ENCODE measurements at places on chromosomes 11 and 22.

GRCh38 chr11:14390669-14391068 is 31.7 kb upstream of the RRAS2 start:
- DNase-seq, result no peak

DNA sequence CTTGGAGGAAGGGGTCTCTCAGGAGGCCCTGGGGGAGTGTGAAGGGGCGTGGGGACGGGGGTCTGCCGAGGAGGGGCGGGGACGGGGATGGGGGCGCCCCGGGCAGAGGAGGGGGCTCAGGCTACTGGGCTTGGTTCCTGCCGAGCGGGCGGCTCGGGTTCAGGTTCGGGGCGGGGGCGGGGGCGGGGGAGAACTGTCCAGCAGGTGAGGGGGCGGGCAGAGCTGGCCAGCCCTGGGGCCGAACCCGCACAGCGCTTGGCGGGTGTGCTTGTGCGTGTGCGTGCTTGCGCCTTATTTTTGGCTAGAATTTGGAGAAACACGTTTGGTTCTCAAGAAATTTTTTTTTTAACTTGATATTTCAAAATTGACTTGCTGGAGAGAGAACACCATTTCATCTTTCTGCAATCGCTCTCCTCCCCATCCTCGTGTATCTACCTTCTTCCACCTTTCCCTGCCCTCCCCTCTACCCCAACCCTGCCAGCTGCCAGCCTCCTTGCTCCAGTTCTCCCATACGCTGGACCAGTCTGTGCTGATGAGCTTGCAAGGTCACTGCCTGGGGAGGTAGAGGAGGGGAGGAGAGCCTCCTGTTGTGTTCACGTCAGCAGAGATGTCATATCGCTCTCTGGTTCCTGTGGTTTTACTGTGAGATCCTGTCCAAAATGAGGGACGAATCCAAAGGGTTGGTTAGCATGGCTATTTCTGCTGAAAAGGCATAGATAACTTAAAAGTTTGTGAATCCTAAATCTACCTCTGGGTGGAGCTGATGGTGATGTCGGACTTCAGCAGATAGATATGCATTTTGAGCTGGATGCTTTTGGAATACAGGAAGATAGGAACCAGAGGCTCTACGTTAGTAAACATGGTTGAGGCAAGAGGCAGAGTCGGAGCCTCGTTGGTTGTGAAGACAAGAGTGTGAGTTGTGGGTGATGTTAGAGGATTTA is 668 bp downstream of the MADD start:
- DNase-seq, result peak; percentile 48

DNA sequence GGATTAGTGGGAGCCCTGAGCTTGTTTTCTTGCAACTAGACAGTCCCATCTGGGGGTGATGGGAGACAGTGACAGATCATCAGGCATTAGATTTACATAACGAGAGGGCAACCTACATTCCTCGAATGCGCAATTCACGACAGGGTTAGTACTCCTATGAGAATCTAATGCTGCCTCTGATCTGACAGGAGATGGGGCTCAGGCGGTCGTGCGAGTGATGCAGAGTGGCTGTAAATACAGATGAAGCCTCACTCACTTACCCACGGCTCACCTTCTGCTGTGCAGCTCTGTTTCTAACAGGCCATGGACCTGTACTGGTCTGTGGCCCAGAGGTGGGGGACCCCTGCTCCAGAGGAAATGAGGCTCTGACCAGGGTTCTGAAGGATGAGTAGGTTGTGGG is 125.5 kb downstream of the FBXO7 start:
- no peak for DNase-seq

GRCh38 chr22:50502628-50503474 is 4.7 kb downstream of the LMF2 start:
- no peak for DNase-seq

GRCh38 chr11:1652771-1653540 is 23.4 kb downstream of the KRTAP5-5 start:
- DNase-seq, result peak; percentile 91

- DNase-seq, result no peak
Observed at GRCh38 chr11:69472541-69473275, 8.8 kb upstream of the LINC01488 start.

DNA sequence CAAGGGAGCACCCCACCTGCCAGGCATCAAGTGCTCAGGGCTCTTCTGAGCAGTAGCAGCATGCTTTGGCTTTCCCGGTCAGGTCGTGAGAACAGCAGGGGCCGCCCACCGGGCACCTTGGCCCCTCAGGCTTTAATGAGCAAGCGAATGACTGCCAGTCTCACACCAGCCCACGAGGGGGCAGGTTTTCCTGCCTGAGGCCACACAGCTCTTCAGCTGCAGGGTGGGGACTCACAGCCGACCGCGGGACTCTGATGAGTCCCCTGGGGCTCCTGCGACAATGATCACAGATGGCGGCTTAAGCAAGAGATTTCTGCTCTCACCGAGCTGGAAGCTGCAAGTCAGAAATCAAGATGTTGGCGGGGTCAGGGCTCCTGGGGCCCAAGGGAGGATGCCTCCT is 14.3 kb upstream of the FGF19 start:
- DNase-seq, result peak; percentile 84

DNA sequence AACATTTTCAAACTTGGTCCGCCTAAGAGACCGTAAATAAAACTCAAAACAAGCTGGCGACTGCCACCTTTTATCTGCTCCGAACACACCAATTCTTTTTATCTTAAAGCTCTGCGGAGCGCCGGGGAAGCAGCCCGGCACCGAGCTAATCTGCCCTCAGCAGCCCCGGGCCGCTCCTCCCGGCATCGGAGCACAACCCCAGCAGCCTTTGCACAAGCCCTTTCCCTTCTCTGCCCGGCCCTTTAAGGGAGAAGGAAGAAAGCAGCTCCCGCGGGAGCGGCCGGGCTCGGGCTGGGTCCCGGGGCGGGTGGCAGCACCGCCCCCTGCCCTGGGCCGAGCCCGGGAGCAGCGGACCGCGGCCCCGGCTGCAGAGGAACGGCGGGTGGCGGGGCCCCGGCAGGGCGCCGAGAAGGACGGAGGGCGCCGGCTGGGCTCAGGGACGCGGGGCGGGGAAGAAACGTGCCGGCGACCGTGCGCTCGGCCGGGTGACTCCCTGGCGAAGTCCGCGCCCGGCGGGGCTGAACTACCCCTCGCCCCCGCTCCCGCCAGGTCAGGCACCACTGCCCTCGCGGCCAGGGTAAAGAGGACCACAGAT is 133.6 kb upstream of the C11orf58 start:
- peak; percentile 61 for DNase-seq

DNA sequence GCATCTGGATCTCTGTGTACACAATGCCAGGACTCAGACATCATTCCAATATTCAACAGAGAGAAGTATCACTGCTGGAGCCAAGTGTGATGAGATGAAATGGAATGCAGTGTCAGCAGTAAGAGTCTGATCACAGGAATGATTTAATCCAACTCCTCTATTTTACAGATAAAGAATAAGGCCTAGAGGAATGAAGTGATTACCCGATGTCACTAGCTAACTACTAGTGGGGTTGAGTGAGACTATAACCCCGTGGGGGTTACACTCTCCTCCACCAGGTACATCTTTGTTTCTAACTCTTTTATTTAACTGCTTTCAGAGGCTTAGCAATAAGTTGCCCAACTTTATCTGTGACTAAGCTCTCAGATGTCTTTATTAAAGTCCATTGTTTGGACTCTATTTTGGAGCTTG is 94.2 kb upstream of the FAT3 start:
- no peak for DNase-seq

GRCh38 chr22:34334893-34335292 is 414.6 kb upstream of the LARGE1 start:
- DNase-seq, result no peak

- no peak for DNase-seq
Observed at GRCh38 chr11:31248768-31249167, 120.8 kb downstream of the DCDC1 start.

GRCh38 chr22:42190274-42190673 is 59.7 kb upstream of the CYP2D6 start:
- DNase-seq, result no peak

GRCh38 chr11:66015936-66016792 is 4.4 kb downstream of the CST6 start:
- no peak for DNase-seq

GRCh38 chr11:55349032-55349431 is 6.0 kb downstream of the OR4A16 start:
- no peak for DNase-seq

DNA sequence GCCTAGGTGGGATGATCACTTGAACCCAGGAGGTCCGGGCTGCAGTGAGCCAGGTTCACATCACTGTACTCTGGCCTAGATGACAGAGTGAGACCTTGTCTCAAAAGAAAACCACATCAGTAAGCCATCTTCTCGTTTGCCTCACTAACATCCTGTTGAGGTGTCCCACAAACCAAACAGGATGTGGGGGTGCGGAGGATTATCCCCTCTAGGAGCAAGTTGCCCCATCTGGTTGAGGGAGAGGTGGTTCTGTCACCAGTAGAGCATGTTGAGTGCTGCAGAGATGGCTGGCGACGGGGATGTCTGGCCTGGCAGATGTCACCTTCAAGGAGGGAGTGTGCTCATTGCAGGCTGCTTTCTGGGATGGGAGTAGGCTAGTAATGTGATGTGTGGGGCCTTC is 72.4 kb downstream of the ZNRF3 start:
- DNase-seq, result no peak

GRCh38 chr11:126357969-126358762 is 2.7 kb downstream of the ST3GAL4 start:
- no peak for DNase-seq

GRCh38 chr22:23801238-23801821 is 14.6 kb downstream of the SMARCB1 start:
- no peak for DNase-seq

GRCh38 chr22:32661296-32661695 is 140.2 kb upstream of the TIMP3 start:
- DNase-seq, result peak; percentile 80

DNA sequence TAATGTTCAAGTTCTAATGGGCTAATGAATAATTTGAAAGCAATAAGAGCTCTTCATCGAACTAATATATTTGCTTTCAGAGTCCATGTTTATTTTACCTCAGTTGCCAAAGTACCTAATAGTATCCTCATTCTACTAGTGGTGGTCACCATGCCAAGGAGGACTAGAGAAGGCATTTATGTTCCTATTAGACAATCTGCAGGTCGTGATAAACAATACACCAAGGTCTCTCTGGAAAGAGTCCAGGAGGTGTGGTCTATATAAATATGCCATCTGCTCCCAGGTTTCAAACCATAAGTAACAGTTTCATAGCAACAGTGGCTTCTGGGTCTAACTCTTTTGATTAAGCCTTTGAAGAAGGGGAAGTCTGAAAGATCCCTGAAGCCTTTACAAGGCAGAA is 42.9 kb downstream of the ARFGAP3 start:
- DNase-seq, result no peak

- peak; percentile 92 for DNase-seq
Observed at GRCh38 chr11:45180848-45181192, 34.4 kb downstream of the PRDM11 start.

GRCh38 chr22:37639771-37640590 is 512 bp downstream of the SH3BP1 start:
- DNase-seq, result no peak

- no peak for DNase-seq
Observed at GRCh38 chr22:38455530-38456271, 702 bp upstream of the KCNJ4 start.

DNA sequence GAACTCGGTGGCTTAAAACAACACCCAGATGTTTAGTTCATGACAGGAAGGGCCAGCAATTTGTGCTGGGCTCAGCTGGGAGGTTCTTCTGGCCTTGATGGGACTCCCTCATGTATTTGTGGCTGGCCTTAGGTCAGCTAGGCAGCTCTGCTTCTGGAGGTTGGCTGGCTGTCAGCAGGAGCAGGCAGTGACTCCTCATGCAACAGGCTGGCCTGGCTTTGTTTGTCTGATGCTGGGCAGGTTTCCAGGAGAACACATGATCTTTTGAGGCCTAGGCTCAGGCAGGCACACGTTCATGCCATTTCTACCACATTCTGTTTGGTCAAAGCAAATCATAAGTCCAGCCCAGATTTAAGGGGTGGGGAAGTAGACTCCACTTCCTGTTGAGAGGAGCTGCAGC is 571.2 kb downstream of the TBC1D22A start:
- DNase-seq, result no peak

DNA sequence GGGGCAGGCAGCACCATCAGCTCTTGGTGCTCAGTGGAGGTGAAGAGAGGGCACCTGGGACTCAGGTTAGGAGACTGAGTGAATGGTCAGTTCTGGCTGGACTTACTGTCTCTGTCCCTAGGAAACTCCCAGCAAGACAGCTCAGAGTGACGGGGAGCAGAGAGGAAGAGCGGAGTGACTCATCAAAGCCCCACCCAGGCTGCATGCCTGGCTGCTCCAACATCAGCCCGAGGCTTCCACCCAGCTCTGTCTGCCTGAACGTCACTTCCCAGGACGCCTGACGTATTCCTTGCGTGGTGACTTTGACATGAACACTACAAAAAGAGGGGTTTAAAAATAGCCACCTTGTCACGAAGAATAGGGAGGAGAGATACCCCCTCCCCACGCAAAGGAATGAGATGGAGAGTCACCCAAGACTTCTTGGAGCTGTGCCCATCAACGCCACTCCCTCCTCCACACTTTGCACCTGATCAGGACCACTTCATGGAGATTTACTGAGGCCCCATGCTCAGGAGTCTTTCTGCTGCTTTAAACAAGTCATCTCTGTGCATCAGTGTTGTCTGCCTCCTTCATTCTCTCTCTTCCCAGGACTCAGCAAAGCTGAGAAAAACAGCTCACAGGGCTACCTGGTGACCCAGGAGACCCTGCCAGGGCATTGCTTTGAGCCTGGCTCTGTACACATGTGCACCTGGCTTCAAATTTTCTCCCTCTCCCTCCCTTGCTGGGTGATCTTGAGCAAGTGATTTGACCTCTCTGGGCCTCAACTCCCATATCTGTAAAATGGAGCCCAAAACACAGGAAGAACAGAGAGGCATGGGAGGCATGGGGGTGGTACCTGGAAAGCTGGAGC is 83.1 kb downstream of the MN1 start:
- DNase-seq, result peak; percentile 98

- no peak for DNase-seq
Observed at GRCh38 chr22:25365491-25366261, 146.2 kb downstream of the CRYBB2 start.

GRCh38 chr22:33321466-33321865 is 263.3 kb upstream of the SYN3 start:
- DNase-seq, result no peak

DNA sequence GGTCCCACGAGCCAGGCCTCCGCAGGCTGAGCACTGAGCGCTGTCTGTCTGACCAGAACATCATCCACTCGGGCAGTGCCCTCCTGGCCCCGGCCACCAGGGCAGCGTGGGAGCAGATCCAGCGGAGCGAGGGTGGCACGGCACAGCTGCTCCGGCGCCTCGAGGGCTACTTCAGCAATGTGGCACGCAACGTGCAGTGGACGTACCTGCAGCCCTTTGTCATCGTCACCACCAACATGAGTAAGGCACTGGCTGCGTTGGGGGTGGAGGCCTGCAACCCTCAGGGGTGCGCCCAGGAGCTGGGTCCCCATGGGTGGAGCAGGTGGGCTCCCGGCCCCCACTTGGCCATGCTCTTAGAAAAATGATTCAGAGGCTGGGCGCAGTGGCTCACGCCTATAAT is 49.7 kb upstream of the PRODH start:
- no peak for DNase-seq

GRCh38 chr22:40463683-40464082 is 93.3 kb downstream of the SGSM3 start:
- DNase-seq, result no peak

- DNase-seq, result no peak
Observed at GRCh38 chr11:74707602-74708510, 23.4 kb downstream of the CHRDL2 start.

- no peak for DNase-seq
Observed at GRCh38 chr11:97460091-97460490, 1070.3 kb downstream of the JRKL start.

Measured in hepatic stellate cell (primary cell).